AG08396 (cell line): ENCODE measurements at places on chromosomes 11 and 22.
A peak's percentile ranks its signal among the peaks of the same experiment; 100 is the strongest.

DNA sequence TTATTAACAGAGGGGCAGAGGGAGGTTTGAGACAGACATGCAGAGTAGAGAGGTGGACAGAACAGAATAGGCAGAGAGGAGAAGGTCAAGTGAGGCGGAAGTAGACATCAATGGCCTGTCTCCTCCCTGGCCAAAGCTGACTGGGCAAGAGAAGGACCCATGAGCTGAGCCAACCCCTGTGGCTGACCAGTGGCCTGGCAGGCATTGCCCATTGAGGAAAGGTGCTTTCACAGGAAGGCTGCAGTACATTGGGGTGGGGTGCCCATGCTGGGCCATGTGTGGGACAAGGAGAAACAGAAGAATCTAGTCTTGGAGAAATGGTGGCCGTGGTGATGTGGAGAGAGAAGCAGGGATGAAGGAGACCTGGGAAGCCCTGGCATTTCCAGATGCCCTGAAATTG lies 76.0 kb downstream of the MYEOV start:
- DNase-seq: no peak

DNA sequence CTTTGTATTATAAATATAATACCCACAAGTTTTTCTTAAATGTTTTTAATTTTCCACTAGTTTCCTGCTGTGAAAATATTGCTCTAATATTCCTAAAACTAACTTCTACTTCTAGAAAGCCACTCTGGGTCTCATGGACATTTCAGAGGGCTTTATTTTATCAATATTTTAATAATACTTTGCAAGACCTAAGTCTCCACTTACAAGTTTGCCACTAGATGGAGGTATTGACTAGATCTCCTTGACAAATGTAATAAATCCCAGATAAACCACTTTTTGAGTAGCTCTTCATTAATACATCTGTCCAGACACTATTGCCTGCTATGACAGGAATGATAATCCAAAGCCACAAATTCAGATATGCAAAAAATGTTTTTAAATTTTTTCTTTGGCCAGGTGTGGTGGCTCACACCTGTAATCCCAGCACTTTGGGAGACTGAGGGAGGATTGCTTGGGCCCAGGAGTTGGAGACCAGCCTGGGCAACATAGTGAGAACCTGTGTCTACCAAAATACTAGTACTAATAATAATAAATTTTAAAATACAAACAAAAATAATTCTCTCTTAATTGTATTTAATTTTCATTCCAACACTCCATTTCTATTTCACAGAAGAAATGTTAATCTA lies 3.5 kb upstream of the ACAT1 start:
- DNase-seq: peak; percentile 56

DNA sequence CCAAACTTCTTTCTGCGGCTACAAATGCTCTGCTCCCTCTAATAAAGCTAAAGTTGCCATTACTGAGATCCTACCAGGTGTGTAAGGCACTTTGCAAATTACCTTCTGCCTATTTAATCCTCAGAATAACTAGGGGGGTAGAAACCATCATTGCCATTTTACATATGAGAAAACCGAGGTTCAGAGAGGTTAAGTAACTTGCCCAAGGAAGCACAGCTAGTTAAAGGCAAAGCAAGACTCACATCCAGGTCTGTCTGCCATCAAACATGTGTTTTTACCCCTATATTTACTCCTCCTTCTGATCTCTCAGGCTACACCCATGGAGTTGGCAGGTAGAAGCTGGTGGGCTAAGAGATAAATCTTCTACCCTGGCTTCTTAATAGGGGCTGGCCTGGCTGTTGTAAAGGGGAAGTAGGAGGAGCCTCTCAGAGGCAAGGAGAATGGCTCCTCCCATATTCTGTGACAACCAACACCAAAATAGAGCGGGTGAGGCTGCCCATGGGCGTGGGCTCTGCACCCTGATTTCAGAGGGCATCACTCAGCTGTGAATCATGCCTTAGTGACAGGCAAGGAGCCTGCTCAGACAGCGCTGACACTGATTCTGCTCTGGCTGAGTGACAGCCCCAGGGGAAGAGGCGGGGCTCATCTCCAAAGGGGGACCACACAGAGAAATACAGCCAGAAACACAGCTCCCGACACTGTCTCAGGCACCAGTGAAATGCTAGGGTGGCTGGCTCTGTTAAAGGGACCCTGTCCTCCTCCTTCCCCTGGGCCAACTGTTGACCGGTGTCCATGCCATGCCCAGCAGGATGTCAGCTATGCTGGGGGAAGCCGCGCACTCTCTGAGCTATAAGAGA lies 106.8 kb downstream of the ABTB2 start:
- peak; percentile 42 for DNase-seq

- DNase-seq: no peak
These were observed 470.5 kb downstream of the ETS1 start for GRCh38 chr11:128116885-128117284.

GRCh38 chr11:69335007-69335780 lies 41.2 kb downstream of the MYEOV start:
- no peak for DNase-seq

DNA sequence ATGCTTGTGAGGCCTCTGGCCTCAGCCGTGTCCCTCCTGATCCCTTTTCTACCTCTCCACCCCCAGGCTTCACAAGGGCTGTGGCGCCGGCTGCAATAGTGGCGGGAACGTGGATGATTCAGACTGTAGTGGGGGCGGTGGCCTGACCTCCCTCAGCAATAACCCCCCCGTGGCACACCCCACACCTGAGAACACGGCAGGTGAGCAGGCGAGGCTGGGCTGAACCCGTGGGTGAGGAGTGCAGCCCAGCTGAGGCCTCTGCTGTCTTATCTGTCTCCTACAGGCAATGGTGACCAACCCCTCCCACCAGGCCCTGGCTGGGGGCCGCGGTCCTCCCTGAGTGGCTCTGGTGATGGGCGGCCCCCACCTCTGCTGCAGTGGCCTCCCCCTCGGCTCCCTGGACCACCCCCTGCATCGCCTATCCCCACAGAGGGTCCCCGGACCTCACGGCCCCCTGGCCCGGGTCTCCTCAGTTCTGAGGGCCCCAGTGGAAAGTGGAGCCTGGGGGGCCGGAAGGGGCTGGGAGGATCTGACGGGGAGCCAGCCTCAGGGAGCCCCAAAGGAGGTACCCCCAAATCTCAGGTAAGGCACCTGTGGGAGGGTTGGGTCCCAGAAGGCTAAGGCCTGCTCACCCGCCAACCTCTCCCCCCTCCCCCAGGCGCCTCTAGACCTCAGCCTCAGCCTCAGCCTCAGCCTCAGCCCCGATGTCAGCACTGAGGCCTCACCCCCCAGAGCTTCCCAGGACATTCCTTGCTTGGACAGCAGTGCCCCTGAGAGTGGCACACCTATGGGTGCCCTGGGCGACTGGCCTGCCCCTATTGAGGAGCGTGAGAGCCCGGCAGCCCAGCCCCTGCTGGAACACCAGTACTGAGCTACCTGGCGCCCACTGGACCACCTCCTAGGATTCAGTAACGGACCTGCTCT lies 1.5 kb upstream of the SIPA1 start:
- no peak for DNase-seq

DNA sequence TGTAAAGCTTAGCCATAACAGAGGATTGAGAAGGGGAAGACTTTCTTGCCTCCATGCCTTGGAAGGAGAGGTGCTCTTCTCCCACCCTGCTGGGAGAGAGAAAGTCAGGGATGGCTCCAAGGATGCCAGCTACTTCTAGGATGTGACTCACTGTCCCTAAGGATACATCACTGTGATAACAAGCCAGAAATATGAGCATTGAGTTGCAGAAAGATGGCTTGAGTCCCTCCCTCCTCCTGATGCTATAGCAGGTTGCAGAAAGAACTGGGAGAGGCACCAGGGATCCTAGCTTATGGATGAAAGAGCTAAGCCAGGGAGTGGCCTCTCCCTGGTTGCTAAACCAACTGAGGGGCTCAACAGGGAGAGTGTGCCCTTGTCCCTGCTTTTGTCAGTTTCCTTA lies 27.8 kb upstream of the FJX1 start:
- no peak for DNase-seq

- no peak for DNase-seq
These were observed 61.0 kb downstream of the LIF start for GRCh38 chr22:30185549-30185948.

DNA sequence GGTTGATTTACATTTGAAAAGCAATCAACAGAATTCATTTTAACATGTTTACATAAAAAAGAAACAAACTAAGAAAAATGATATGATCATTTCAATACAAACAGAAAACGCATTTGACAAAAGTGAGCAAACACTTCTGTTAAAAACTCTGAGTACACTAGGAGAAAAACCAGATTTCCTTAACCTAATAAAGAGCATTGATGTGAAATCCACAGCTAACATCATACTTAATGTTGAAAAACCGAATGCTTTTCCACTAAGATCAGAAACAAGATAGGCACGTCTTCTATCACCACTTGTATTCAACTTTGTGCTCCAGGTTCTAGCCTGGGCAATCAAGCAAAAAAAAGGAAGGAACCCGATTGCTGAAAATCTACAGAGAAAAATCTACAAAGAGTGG lies 227.6 kb downstream of the SBF2 start:
- no peak for DNase-seq

- peak; percentile 71 for DNase-seq
These were observed 18.6 kb upstream of the SCN2B start for GRCh38 chr11:118194835-118195627.

- no peak for DNase-seq
These were observed 1185.9 kb upstream of the TENM4 start for GRCh38 chr11:80626721-80627120.
